ENCODE measurements at places on chromosomes 6 and 20.

DNA sequence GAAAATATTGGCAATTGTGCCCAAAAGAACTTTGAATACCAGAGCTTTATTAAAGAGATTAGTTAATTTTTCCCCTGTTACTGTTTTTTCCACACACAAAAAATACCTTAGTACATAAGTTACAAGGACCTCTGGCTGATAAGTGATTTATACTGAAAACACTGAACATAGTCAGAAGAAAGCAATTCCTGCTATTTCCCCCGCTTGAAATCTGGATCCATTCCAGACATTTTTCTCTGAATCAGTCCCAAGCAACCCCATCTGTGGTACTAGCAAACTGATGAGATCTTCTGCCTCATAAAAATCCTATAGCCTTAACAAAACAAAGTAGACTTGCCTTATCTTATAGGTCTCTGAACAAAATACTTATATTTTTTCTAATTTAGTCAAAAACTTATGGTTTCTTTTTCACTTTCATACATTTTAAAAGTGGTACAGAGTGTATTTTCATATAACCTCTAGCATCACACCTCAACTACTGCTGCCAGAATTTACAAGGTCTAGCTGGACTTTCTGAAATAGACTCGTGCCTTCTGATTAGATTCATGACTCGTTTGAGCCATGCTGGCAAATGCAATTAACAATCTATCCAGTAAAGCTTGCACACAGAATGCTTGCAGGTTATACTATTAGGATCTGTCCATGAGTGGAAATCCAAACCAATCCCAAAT, 111.9 kb downstream of the TBX18 start:
- DNase-seq: no peak

DNA sequence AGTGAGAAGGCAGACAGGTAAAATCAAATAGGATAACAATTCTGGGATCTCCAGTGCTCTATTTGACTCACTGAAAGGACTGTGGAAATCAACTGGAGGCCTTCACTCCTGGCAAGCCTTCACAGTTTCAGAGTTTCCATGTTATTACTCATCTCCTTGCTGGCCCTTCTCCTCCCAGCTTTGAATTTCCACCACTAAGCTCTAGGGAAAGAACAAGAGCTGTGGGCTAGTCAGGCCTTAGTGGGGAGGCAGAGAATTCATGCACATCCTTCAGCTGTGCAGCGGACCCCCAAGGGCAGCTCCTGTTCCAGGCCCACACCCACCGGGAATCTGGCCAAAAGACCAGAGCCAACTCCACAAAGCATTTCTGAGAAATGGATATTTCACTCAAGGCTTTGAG, 26.0 kb downstream of the MYLIP start:
- no peak for DNase-seq

DNA sequence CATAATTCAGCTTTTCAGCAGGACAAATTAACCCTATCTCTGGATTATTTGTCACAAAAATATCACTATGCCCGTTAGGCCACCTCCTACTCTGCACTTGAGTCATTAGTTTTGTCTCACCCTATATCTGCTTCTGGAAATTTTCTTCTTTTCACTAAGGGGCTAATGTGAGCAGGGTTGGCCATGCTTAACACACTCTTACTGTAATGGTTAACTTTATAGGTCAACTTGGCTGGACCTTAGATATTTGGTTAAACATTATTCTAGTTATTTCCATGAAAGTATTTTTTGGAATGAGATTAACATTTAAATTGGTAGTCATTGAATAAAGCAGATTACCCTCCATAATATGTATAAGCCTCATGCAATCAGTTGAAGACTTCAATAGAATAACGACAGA, 394.6 kb upstream of the PTCHD4 start:
- no peak for DNase-seq

GRCh38 chr20:17543531-17544131, 12.5 kb upstream of the BFSP1 start:
- DNase-seq: no peak

DNA sequence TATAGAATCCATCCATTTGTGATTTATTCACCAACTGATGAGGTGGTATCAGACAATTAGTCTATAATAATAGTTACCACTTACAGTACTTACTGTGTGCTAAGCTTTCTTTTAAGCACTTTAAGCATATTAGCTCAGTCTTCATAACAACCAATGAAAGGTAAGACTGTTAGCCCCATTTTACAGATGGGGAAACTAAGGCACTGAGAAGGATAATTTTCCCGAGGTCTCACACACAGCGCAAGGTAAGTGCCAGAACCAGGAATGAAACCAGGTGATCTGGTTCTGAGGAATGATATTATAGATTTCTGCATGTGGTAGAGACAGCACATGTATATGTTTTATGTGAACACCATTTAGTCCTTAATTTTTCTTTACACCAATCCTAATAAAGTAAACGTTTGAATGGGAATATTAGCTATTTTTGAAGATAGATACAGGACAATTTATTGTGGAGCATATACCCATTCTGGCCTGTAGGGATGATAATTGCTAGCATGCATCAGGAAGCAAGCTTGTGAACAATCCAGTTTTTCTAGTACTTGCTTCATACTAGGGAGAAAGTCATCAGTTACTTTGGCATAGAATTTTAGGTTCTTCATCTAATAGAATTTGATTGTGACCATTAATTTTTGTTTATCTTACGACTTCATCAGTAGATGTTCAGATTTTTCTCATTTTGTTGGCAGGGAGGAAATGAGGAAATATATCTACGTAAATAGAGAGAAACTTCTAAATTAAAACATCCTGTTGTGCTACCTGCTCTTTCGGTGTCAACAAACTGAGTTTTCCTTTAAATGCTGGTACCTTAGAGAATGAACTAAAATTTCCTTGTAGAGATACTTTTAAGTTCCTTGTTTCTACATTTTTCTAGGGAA, 3.0 kb downstream of the YWHAB start:
- DNase-seq: no peak

GRCh38 chr6:10338151-10338550, 76.7 kb downstream of the TFAP2A start:
- DNase-seq: no peak

DNA sequence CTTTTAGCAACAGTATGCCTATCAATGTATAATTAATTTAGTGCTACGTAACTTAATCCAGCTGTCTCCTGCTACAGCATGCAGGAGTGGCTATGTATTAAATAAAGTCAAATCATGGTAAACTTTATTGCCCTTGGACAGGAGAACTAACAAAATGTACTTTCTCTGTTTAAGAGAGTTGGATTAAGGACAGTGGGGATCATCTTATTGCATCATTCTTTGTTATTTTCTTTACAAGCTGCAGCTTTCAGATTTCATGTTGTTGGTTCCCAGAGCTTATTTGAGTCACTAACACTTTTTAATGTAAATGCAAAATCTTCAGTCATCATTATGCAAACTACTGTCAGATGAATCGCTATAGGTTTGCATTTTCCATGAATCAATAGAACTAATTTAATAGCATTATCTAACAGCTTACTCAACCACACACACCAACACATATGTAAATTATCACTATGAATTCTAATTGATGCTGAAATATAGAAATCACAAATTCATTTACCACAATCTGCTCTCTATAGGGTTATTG, 424.7 kb downstream of the MMUT start:
- DNase-seq: no peak

DNA sequence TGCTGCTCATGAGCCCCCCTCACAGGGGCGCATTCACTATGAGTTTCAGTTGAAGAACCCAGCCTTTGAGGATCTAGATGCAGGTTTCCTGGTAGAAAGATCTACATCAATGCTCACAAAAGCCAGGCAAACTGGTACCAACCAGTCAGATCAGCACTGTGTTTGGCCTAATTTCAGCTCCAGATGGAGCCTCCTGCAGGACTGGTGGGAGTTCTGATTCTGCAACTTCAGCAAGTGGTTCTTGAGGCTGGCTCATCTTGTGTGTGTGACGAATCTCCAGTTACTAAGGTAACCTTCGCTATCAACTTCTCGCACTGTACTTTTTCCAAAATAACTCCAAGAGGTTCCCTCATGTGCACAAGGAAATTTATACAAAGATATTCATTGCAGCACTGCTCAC, 118.8 kb downstream of the ZMYND8 start:
- DNase-seq: no peak

DNA sequence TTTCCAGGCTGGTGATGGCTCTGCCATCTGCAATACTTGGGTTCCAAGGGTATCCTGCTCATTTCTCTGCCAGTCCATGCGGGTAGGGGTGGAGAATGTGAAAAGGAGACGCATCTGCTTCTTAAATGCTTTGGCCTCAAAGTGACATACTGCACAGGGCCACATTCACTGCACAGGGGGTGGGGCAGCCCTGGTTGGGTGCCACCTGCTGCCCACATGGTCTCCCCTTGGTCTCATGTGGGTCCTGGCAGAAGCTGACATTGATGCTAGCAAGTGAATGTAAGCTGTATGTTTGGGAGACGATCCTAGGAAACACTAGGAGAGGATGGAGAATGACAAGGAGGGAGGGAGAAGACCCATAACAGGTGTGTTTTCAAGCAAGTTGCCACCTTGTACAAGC, 140.9 kb downstream of the EDN3 start:
- no peak for DNase-seq

- DNase-seq: no peak
Measured at GRCh38 chr20:10971096-10971495, 297.3 kb upstream of the JAG1 start.

DNA sequence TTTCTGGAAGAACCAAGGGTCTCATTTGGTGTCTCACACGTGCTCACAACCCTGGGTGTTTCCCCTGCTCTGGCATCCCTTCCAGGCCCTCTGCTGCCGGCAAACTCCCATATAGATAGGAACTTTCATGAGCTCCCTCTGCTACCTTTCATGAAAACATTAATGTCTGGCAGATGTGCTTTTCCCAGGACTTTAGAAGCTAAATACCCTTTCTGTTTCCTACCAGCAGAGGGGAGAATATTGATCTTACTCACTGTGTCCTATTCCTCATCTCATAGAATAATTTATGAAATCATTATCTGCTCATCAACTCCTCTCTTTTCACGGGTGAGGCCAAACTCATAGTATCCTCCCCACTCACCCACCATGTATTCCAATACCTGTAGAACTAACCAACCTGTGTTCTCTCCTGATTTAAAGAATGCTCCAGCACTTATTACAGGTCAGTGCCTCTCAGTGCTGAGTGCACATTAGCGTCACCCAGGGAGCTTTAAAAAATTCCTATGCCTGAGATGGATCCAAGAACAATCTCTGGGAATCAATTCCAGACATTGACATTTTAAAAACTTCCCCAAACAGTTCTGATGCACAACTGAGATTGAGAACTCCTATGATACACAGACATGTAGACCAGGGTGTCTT, 298.5 kb upstream of the JAG1 start:
- no peak for DNase-seq

DNA sequence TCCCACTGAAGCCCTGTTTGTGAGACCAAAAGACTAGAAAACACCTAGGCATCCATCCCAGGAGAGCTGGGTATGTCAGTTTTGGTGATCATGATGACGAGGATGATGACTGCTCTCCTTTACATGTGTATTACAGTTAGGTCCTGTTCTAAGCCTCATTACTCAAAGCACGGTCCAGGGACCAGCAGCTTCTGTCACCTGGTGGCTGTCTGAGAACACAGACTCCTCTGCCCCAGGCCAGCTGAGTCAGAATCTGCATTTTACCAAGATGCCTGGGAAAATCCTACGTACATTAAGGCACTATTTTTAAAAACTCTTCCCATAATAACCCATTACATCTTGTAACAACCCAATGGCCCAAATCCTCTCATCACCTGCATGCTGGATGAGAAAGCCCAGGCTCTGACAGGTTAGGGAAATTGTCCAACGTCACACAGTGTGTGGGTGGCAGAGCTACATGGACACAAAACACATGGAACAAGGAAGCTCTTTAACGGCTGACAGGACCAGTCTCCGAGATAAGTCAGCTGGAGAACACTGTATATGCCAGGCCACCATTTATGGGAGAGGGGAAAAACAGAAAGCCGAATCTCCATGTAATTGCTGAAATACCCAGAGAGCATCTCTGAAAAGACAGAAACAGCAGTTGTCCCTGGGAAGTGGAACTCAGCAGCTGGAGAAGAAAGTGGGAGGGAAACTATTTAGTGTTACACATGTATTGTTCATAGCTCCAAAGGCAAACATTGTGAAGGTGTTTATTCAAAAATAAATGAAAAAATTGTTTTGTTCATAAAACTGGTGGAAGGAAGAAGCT, 65.4 kb downstream of the BMP7 start:
- DNase-seq: no peak

DNA sequence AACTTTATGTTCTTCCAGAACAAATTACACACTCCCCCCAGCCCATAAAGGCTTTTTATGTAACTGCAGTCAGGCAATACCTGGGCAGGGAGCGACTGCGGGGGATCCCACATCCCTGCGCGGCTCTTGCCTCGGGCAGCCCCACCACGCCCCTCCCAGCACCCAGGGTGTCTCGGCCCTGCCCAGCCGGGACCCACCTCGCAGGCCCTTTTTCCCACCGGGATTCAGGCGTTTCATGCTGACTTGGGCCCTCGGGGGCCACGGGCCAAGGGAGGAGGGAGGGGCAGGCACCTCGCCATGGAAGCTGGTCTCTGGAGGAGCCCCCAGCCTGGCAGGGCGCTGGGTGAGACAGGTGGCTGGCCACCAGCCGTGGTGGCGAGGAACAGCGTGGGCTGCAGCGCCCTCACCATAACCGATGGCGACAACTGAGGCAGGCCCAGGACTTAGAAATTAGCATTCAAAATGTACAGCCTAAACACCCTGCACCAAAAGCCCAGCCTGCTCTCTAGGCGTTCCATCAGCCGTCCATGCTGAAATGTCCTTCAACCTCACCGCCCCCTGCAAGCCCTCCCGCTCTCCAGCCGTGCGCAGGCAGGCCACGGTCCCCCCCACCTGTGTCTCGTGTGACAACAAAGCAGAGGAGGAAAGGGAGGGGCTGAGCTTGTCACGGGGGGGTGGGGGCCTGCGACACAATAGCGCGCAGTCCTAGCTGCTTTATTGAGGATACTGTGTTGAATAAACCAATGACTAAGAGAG, 15.1 kb upstream of the FOXC1 start:
- DNase-seq: no peak

DNA sequence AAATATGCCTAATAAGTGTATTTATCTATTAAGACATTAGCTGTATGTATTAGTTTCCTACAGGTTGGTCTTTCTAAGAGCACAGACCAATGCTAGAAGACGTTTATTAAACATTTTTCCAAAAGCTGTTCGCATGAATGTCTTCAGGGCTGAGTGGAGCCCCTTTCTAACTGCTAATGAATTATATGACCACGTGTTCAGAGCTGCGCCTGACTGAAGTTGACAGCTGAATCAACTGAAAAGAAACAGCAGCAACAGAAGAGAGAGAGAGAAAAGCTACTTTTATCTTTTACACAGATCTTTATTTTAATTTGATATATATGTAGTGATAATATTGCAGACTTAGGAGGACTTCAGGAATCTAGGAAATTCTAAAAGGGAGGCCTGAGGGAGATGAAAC, 75.2 kb upstream of the ARID1B start:
- DNase-seq: no peak

Measured in NCI-H1417 (cell line).